Epithelial cell of proximal tubule (primary cell): ENCODE measurements at places on chromosomes 6 and 20. TPM values are rescaled to one million over a fixed set of nuclear protein-coding genes. Genes with fewer than 3 reads are reported as not detected.

Gene CYP39A1
- total RNA-seq, result 1.3 and 1.7 TPM in 2 replicates

Gene HCRTR2
- not detected in 2 replicates for total RNA-seq

- no peak for DNase-seq
Measured at GRCh38 chr20:64048402-64049044, 916 bp downstream of the SOX18 start.

Gene DZANK1
- total RNA-seq, result 1.3 and 1.4 TPM in 2 replicates

- DNase-seq, result no peak
Measured at GRCh38 chr6:38420207-38420606, 219.5 kb downstream of the BTBD9 start.

GRCh38 chr6:46288835-46289234, 118.1 kb upstream of the ENPP5 start:
- no peak for DNase-seq

- DNase-seq, result peak; percentile 32
Measured at GRCh38 chr6:52390361-52390727, 28.4 kb downstream of the PAQR8 start.

GRCh38 chr6:37168811-37169495, 999 bp upstream of the PIM1 start:
- peak; percentile 30 for DNase-seq
